ENCODE measurements at places on chromosomes 11 and 22. TPM values are rescaled to one million over a fixed set of nuclear protein-coding genes. Genes with fewer than 3 reads are reported as not detected.

- no peaks in the 10 kb centered on the region for H3K36me3 ChIP-seq
- peak; percentile 58 for DNase-seq
- peaks cover 13% of the 10 kb centered on the region for H3K27me3 ChIP-seq
- peak overlapping the region; percentile 70 for H3K4me3 ChIP-seq
- H3K27ac ChIP-seq = no peak overlapping the region
Observed at GRCh38 chr11:67351275-67352005, 1.9 kb downstream of the POLD4 start.

- no peak for DNase-seq
- H3K4me1 ChIP-seq = peaks cover 3% of the 10 kb centered on the region
- no peaks in the 10 kb centered on the region for H3K36me3 ChIP-seq
- H3K27me3 ChIP-seq = no peaks in the 10 kb centered on the region
- no peak overlapping the region for H3K27ac ChIP-seq
Observed at GRCh38 chr22:31538815-31539214, 42.5 kb downstream of the SFI1 start.

Gene APOL4
- total RNA-seq = not detected

DNA sequence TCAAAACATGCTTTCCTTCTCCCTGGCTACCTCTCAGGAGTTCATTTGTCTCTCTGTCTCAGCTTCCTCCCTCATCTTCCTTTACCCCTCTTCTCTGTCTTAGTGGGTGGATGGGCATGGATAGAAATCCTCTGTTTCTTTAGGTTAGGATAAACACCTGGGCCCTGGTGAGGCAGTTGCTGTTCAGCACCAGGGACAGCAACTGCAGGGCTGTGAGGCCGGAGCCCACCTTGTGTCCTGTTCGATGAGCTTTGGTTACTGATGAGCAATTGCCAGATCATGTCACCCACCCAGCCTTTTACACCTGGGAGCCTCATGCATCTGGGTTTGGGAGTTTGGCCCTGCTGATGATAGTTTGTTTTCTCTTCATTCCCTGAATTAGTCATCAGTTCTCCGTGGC is 6.1 kb upstream of the CRYBB3 start:
- H3K4me1 ChIP-seq = no peaks in the 10 kb centered on the region
- no peak overlapping the region for H3K4me3 ChIP-seq
- DNase-seq = no peak
- peaks cover 3% of the 10 kb centered on the region for H3K36me3 ChIP-seq

Gene PLEKHA7
- 5.7 TPM for total RNA-seq

All from glutamatergic neuron (in vitro differentiated cells).